ENCODE measurements at places on chromosomes 7 and 10. TPM values are rescaled to one million over a fixed set of nuclear protein-coding genes. Genes with fewer than 3 reads are reported as not detected.

DNA sequence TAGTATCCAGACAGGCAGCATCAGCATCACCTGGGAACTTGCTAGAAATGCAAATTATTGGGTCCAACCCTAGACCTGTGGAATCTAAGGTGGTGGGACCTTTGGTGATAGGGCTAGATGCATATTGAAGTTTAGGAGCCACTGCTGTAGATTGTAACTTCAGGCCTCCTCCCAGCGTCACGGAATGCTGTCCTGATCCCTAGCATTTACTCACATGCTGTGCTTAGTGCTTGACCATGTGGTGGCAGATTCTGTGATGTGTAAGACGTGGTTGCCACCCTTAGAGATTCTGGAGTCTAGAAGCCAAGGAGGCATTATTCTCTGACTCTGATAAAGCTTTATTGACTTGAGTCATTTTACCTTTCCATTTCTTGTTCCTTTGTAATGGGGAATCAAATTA, 13.5 kb downstream of the AHR start:
- no peak for DNase-seq

GRCh38 chr7:2729893-2730716, 42.1 kb downstream of the AMZ1 start:
- DNase-seq, result no peak

DNA sequence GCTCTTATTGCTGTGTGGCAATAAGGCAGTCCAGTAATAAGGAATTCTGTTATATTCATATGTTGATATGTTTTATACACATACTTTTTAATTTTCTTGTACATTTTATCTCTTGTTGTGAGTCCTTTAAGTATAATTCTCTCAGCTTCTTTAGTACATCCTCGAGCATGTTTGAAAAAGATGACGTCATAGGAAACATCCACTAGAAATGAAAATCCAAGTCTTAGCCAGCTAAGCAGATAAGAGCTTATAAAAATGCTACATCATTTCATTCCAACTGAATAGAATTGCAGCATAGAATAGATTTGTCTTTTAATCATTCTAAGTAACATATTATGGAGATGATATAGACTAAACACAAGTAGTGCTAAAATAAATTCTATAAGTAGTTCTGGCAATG, 283.7 kb upstream of the FZD1 start:
- DNase-seq, result no peak

SNX10 gene
- 27.9 TPM for total RNA-seq

All from kidney epithelial cell (primary cell).